ENCODE measurements at places on chromosomes 3 and 15.

GRCh38 chr3:173064631-173065030, 76.4 kb downstream of the SPATA16 start:
- DNase-seq = no peak

DNA sequence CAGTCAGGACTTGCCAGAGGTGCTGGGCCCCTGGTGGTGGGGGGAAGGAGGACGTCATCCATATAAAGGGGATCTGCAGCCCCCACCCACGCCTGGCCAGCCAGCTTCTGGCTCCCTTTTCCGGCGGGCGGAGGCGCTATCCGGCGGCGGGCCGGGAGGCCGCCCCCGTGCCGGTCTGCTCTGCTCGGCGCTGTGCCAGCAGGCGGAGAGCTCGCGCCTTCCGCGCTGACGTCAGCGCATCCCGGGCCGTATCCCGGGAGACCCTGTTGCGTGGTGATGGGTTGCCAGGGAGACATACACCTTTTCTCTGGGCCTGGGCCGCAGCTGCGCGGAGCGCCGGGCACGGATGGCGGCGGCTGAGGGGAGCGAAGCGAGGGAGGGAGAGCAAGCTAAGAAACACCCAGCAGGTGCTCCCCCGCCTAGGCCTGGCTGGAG, 1.1 kb downstream of the FAM131A start:
- peak; percentile 72 for DNase-seq

- no peak for DNase-seq
These were observed 265.2 kb upstream of the TLE3 start for GRCh38 chr15:70362886-70363285.

- no peak for DNase-seq
These were observed 178.9 kb downstream of the UACA start for GRCh38 chr15:70584441-70584837.

- no peak for DNase-seq
These were observed 72.5 kb downstream of the GPR156 start for GRCh38 chr3:120212505-120212904.

DNA sequence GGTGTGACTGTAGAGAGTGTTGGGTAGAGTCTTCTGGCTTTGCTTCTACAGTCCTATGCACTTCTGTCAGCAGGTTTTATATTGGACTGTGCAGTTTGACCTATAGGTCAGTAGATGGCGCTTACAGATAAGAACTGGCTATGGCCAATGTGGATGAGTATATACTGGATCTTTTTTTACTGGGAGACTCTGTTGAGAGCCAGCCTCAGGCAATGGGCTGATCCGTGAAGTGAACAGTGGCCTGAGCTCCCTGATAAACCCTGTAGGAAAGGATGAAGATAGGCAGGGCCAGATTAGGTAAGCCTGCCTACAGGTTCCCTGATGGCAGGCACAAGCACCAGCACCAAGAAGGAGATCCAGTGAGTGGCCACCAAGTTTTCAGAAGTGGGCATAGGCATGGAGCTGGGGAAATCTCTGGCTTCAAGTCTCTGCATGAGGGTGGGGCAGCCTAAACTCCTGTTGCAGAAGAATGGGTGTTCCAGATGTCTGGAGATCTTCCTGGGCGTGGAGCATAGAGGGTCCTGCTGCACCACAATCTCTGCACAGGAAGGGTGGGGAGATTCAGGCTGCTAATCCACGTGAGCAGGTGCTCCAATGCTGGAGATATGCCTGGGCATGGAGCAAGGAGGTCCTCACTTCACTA, 326.0 kb upstream of the SGO1 start:
- DNase-seq = peak; percentile 1

DNA sequence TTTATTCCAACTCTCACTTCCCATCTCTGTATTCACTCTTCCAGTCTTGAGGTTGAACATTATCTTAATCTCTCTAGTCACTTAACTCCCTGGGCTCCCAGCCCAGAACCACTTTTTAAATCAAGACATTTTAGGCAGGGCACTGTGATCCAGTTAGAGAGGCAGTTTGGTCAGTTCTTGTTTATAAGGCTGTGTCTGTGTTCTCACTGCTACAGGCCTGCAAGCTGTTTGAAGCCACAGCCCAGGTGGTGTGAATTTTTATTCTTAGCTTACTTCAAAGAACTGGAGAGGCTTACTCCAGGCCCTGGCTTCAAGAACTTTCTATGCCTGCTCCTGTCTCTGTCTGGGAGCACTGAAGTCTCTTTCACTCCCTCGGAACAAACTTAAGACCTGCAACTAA, 906.1 kb downstream of the CADM2 start:
- DNase-seq = no peak

DNA sequence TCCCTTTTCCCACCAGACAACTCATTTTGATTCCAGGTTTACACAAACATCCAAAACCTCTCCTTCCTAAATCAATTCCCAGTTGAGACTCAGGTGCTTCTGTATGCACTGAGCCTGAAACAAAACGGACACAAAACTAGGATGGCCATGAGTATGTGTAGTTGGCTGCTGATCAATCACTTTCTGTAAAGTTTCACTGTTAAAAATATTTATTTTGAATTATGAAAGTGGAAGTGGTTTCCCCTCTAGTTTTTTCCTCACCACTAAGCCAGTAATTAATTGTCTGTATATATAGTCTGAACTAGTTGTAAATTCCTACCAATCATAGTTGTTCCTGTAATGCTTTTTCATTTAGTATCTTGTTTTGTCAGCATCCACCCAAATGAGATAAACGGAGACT, 51.7 kb upstream of the TSPAN3 start:
- no peak for DNase-seq

GRCh38 chr15:29528276-29528675, 258.7 kb upstream of the NSMCE3 start:
- DNase-seq = no peak

- DNase-seq = no peak
These were observed 254.8 kb upstream of the EOMES start for GRCh38 chr3:27976933-27977332.

DNA sequence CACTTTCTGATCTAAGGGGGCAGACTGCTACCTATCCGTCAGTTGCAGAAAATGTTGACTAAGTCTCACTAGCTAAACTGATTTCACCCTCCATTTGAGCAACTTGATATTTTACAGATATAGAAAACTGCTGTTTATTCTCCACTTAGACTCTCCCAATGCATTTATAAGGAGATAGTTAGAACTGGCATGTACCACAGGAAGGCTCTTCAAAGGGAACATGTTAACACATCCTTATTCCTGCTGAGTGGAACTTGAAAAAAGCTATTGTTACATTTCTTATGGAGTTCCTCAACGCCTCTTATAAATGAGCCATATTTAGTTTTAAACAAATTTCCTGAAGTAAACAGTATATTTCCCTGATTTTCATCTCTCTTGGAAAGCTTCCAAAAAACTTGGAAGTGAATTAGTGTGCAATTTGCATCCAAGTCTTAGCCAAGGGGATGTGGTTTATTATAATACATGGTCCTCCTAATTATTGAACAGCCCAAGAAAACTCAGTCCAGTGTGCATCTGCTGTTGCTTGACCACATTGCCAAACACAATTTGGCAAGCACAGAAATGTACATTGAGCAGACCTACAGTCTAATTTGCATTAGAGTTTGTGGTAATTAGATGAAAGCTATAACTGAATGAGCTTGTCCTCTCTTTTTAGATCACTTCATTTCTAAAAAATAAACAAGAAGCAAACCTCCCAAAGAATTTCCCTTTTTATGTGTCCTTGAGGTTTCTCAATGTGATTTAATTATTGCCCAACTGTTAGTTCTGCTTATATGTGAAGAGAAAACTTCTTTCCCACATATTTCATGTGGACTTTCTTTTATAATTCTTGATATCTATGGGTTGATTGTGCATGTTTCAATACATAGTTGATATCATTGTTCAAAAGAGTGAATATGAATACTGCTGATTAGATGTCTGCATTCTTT, 72.6 kb upstream of the DPH6 start:
- no peak for DNase-seq

DNA sequence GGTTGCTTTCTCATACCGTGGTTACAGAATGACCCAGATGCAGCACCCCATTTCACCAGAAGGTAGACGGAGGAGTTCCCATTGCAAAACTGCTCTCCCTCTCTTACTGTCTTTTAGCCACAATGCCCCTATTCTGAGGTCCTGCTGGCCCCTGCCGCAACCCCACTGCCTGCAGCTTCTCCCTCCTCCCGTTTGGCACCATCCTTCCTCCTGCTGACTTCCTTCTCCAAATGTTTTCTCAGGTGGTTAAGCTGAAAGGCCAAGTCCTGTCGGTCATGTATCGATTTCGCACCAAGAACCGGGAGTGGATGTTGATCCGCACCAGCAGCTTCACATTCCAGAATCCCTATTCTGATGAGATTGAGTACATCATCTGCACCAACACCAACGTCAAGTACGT, 132.3 kb upstream of the ABHD17C start:
- DNase-seq = no peak

GRCh38 chr3:43477600-43477999, 144.2 kb downstream of the ANO10 start:
- no peak for DNase-seq

GRCh38 chr15:42507514-42507913, 12.1 kb downstream of the SNAP23 start:
- no peak for DNase-seq

DNA sequence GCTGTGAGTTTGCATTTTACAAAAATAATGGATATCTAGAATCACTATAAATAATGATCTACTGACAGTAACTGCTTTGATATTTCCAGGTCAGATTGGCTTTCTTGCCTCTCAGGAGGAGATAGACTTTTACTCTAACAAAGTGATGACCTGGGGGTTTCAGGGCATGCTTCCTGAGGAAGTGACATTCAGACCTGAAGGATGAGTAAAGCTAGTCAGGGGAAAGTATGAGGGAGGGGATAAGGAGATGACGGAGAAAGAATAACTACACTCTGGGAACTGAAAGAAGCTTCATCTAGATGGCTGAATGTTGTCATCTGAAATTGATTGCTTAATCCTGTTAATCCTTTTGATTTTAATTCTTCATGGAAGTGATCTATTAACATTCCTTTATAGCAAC, 32.2 kb downstream of the ARMC8 start:
- DNase-seq = no peak

- no peak for DNase-seq
These were observed 183.3 kb downstream of the NSUN3 start for GRCh38 chr3:94246171-94246570.

DNA sequence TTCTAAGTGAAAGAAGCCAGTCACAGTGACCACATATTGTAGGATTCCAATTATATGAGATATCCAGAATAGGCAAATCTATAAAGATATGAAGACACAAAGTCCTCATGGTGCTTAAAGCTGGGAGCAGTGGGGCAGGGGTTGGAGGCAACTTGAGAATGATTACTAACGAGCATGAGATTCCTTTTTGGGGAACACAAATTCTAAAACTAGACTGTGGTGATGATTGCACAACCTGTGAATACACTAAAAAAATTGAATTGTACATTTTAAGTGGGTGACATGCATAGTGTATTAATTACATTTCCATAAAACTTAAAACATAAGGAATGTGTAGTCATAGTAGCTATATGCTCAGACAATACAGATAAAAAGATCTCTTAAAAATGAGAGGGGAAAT, 103.2 kb downstream of the DPH6 start:
- DNase-seq = no peak

DNA sequence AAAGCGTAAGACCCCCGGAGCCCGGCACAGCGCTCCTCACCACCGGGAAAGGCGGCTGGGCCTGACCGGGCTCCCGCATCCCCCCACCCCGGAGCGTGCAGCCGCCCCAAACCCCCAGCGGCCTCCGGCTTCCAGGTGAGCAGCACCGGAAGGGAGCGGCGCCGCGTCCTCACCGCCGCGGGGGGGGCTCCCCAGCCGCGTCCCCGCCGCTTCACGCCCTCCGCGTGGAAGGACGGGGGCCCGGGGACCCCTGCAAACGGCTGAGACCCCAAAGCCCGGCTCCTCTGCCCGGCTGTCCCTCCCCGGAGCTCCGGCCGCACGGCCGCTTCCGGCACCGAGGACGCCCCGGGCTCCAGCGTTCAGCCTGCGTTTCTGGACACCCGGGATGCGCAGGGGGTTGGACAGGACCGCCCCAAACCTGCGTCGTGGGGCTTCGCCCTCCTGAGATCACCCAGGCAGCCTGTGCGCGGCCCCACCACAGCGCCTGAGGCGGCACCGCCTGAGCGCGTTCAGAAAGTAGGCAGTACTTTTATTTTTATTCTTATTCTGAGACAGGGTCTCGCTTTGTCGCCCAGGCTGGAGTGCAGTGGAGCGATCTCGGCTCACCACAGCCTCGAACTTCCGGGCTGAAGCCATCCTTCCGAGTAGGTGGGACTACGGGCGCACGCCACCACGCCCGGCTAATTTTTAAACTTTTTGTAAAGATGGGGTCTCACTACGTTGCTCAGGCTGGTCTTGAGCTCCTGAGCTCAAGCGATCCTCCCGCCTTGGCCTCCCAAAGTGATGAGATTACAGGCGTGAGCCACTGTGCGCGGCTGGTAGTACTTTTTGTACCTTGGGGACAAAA, 51.6 kb upstream of the BLM start:
- no peak for DNase-seq

- DNase-seq = no peak
These were observed 166.0 kb downstream of the NEK11 start for GRCh38 chr3:131192701-131193100.

DNA sequence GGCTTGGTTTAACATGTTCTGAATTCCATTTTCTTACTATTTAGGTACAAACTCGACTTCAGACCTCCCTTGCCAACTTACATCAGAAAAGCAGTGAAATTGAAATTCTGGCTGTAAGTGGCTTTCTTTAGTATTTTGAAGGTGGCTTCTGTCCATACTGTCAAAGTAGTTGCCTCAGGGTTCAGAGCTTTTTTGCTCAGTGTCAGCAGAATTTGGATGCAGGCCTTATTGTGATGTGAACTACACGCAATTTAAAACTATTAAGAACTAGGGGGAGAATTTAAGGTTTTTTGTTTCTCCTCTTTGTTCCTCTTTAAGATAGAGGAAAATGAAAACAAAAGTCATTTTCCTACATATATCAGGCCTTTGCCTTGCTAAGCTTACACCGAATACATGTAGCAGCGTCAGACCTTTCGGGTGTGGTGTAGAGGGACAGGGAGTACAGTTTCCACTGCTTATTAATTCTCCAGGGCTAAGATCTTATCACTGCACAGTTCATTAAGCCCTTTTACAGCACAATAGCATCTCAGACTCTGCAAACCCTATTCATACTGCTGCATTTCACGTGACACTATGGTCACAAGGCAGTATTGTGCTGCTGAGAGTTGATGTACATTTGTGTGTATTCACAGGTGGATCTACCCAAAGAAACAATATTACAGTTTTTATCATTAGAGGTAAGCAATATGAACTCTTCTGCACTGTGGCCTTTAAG, 6.7 kb downstream of the SRP14 start:
- peak; percentile 25 for DNase-seq

GRCh38 chr3:40911928-40912327, 287.4 kb upstream of the CTNNB1 start:
- no peak for DNase-seq

DNA sequence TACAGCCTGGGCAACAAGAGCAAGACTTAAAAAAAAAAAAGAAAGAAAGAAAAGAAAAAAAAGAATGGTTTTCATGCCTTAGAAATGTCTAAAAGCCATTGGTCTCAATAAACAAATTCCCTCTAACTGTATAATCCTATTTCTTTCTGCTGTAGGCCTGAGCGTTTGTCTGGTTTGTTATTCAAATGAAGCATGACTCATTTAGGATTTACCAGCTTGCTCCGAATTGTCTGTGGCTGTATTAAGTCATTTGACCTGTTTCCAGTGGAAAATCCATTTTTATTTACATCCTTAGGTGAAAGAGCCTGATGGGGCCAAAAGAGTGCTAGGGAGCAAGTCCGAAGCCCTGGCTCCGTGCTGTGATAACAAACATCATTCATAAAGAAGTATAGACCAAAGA, 73.8 kb downstream of the BDH1 start:
- DNase-seq = no peak

All from nucleus accumbens (tissue), 56 donors.